ENCODE measurements at places on chromosomes 12 and 14.

DNA sequence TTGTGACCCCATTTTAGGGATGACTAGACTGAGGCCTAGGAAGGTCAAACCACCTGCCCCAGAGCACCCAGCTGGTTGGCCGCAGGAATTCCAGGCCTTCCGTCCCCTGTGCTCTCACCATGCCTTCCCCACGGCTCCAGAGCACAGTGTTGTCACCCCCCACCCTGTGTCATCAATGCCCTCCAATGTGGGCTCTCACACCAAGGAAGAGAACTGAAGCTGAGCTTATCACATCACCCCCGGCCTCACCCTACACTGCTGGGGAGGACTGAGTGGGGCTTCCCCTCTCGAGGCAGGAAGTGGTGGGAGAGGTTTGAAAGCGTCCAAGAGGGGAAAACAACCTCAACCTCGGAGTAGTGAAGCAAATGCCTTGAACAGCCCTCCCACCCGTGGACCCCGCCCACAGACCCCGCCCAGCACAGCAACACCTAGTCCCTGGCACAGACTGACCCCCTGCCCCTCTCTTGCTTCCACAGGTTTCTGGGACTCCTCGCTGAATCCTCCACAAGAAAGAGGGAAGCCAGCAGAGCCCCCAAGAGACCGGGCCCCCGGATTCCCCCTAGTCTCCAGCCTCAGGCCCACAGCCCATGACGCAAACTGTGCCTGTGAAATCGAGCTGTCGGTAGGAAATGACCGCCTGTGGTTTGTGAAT lies 97.2 kb downstream of the LGMN start:
- no peak for DNase-seq

- DNase-seq: no peak
Observed at GRCh38 chr14:63088865-63089264, 43.6 kb upstream of the KCNH5 start.

- no peak for DNase-seq
Observed at GRCh38 chr14:101184104-101184455, 280.6 kb upstream of the RTL1 start.

DNA sequence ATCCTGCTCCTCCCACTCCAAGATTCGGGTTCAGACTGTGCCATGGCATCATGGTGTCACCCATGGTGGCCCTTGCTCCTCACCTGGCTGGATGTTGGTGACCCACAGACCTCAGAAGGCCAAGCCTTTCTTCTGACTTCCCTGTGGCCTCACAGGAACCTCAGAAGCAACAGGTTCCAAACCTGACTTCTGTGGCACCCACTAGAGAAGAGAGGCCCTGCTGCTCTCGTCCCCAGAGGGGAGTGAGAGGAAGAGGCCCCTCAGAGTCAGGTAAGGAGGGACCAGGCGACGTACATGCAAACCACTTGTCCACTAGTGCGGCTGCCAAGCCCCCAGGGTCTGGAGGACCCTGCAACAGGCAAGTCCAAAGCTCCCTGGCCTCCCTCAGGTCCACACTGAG lies 10.4 kb downstream of the CLBA1 start:
- no peak for DNase-seq

GRCh38 chr12:109630815-109631214 lies 57.2 kb downstream of the MVK start:
- DNase-seq: no peak

- peak; percentile 52 for DNase-seq
Observed at GRCh38 chr14:60064491-60065072, 27.1 kb upstream of the PCNX4 start.

DNA sequence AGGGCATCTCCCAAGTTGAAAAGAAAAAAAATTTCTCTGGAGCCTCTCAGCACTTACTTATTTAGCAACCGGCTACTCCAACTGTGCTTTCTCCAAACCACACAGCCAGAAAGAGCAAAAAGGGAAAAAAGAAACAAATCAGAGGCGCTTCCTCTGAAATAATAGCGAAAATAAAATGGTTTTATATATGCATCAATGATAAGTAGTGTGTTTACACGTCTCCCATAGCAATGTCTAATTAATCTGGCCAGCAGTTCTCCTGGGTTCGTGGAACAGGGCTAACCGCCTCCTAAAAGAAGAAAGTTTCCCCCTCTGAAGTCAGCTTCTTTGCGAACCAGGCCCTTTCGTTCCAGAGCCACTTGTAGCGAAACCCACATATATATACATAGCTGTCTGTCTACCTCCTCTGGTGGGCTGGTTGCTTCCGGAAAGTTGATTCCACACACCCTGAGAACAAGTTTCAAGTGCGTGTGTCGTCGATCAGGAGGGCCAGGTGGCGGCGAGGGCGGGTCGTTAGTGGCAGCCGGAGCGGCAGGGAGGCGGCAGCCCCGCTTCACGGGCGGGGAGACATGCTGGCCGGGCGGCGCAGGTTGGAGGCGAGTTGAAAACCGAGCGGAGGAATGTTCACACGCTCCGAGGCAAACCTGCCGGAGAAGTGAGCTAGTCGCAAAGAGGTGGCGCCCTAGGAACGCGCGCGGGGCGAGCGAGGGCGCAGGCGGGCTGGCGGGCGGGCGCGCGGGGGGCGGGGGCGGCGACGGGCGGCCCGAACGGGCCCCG lies 2.7 kb downstream of the PTHLH start:
- DNase-seq: peak; percentile 62

GRCh38 chr14:29352706-29353080 lies 575.0 kb downstream of the PRKD1 start:
- no peak for DNase-seq
